ENCODE measurements at places on chromosomes 6 and 20.

DNA sequence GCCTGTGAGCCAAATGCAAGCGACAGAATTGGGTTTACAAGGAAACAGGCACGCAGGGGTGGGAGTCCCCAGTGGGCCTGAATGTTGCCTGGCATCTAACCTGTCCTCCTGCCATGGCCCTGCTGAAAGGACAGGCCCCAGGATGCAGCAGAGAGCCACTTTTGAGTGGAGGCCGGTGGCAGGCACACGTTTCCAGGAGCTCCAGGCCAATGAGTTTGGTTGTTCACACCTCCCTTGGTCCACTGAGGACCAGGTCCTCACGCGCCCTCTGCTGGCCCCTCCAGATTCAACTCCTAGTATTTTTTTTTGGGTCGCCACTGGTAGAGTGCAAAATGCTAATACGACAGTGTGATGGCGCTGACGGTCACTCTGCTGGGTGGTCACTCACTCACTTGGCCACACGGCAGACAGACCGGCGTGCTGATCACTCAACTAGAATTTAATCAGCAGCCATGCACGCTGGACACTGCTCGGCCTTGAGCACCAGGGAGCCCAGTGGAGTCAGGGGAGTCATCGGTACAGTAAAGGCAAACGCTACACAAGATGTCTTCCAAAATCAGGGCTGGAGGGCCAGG, 81.7 kb upstream of the NFATC2 start:
- peak; percentile 83 for DNase-seq

DNA sequence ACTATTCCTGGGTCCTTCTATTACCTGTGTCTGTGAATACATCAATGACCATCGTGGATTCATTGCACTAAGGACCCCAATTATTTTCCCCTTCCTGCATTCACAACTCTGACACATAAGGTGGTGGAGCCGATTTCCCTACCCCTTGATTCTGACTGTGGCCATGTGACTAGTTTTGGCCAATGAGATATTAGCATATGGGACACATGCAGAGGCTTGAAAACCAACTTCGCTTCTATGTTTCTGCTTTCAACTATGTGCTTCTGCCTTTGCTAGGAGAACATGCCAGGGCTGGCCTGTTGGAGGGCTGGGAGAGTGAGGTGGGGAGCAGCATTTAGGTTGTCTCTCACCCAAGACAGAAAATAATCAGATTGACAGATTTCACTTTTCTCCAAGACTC, 483.1 kb upstream of the JAG1 start:
- no peak for DNase-seq

DNA sequence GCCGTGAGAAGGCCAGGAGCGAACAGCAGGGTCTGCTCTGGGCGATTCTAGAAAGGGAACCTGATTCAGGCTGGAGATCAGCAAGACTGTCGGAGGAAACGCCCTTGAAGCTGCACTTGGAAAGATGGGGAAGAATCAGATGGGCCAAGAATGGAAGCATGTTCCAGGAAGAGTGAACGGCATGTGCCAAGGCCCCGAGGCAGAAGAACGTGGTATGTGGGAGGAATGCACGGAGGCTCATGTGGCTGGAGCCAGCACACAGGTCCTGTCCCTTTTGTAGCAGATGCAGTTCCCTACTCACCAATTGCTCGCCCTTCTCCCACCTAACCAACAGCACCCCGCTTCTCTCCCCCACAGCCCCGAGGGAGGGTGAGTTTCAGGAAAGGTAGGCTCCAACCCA, 180.6 kb downstream of the TFAP2C start:
- no peak for DNase-seq

GRCh38 chr6:84892671-84893070, 128.3 kb upstream of the TBX18 start:
- no peak for DNase-seq

GRCh38 chr20:46035713-46036112, 6.7 kb downstream of the SLC12A5 start:
- no peak for DNase-seq

DNA sequence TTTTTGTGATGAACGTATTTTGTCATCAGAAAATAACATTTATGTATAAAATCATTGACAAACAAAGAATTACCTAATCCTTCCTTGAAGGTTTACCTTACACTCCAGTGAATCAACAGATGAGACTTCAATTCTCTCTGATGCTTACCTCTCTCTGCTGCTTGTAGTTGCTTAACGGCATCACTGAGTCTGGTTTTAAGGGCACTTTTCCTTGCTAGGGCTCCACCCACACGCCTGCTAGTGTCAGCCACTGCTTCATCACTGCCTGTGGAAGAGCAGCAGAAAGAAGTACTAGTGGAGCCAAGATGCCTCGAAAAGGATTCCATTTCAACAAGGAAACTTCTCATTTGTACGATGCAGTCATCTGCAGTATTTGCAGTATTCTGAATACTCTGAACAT, 63.0 kb downstream of the FAM229B start:
- no peak for DNase-seq

- no peak for DNase-seq
These were observed 127.6 kb downstream of the TRDN start for GRCh38 chr6:123509112-123509511.

DNA sequence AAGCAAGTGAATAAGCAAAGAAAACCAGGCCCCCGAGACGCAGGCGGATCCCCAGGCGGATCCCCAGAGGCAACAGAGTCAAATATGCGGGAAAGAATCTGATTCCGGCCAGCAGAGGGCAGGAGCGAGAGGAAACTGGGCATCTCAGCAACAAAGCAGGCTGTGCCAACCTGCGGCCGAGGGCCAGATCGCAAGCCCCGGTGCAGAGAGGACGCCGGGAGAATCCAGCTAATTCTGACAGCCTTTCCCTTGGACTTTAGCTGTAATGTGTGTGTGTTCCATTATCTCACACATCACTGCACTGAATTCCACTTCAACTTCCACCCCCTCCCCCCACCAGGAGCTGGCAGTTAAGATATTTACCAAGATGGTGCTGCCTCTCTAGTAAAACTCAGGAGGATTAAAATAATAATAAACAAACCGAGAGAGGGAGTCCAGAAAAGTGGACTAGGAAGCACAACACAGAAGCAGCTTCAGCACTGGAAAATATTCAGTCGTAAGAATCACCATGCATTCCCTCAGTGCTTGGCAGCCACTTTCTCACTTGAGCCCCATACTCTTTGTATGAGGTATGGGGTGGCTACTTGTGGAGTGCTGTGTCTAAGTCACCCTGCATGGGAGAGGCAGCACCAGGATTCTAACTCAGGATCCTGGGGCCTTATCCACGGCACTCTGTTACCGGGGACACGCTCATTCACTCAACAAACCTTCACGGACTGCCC, 66.2 kb upstream of the SNX9 start:
- DNase-seq: peak; percentile 53

DNA sequence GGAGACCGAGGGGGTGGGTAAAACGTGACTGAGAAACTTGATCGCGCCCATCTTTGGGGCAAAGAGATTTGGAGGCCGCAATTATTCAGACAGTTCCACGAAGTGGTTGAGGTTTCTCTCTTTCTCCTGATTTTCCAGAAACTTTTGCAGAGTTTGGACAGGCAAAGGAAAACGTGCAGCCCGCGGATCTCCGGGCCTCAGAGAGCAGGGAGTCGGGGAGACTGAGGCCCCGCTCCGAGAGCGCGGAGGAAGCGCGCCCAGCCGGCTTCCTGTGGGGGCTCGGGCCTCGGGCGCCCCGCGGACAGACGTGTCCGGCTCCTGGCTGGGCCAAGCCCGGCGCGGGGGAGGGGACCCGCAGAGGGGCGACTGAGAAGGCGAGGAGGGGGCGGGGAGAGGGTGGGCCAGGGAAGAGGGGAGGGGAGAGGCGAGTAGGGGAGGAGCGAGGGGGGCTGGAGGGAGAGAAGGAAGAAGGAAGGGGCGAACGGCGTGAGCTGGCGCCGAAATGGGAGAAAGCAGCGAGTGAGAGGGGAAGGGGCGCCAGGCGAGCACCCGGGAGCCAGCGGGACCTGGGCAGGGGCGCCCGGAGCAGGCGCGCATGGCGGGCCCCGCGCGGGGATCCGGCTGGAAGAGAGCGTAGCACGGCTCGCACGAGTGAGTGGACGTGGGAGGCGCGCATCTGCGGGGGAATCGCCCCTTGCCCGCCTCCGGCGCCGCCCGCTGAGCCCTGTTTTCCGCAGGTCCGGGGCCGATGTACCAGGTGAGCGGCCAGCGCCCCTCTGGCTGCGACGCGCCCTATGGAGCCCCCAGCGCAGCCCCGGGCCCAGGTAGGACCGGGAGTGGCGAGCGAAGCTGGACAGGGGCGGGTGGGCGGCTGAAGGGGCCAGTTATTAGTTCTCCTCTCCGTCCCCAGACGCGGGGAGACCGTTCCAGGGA, at the start of gene MDFI:
Gene MDFI (plus strand): TSS at position 467 of the 933 bp plus-strand sequence. CDS start 282 bp downstream, at position 749.
- no peak for DNase-seq

- DNase-seq: no peak
These were observed 341.1 kb downstream of the NRN1 start for GRCh38 chr6:5665667-5666066.

DNA sequence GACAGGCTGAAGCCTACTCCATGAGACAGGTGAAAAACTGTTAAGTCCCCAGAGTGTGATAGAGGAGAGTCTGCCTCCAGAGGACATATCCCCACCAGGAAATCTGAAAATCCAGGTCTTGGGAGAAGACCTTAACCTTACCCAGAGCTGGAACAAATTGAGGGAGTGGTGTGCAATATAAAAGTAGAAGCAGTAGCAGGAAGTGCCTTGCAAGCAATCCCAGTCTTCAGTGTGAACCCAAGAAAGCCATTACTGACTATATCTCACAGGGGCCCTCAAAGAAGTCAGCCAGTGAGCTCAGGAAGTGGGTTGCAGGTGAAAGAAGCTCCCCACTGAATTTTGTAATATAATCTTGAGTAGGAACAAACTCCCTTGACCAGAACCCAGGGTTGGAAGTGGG, 41.9 kb upstream of the PKIB start:
- no peak for DNase-seq

DNA sequence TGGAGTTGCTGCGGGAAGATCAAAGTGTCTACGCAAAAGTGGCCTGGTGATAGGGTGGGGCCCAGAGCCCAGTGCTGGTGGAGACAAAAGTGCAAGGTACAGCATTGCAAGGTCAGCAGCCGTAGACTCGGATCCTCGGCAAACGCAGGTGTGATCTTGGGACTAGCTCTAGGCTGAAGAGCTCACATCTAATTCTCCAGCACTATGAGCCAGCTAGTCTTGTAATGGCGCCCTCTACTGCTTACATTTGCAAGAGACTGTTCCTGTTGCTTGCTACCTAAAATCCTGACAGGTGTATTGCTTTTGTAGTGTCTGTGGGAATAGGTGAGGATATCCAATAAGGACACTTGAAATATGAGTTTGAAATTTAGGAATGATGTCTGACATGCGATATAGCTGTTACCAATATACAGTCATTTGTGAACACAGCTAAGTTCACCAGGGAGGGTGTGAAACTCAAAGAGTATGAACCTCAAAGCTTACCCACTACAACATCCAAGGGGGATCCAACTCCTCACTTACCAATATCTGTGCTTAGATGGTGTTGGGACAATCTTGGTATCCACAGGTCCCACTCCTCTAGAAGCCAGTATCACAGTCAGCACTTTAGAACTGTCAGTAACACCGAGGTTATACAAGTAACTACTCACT, 58.4 kb downstream of the PDE7B start:
- DNase-seq: peak; percentile 66

DNA sequence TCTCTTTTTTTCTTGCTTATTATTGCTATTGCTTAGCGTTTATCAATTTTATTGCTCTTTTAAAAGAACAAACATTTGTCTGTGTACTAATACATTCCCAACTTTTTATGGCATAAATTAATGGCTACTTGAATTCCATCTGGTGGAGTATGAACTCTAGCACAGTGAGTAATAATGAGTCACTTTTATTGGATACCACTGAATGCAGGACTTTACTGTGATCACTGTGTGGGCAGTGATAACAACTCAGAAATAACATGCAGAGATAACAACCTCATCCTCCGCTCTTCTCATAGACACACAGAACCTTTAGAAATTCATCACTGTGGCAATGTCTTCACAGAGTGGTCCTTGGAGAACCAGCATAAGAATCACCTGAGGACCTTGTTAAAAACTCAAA, 174.9 kb upstream of the PRND start:
- DNase-seq: no peak

GRCh38 chr6:71420693-71421328, 132.2 kb downstream of the OGFRL1 start:
- peak; percentile 26 for DNase-seq

- no peak for DNase-seq
These were observed 92.1 kb downstream of the EPB41L2 start for GRCh38 chr6:130970839-130971410.

DNA sequence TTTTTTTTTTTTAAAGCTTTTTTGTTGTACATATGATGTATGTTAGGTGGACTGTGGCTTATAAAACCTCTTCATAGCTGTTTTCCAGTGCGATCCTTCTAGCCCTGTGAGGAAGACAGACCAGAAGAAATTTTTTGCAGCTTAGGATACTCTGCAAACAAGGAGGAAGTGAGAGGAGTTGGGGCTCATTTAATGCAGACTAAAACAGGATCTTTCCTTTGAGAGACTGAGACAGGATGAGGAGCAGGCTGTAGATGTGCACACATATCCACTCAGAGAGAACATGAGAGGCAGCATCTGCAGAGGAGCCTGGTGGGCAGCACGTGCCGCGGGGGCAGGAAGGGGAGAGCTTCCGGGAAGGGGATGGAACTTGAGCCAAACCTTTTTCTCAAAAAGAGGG, 45.7 kb downstream of the PPARD start:
- no peak for DNase-seq

GRCh38 chr6:166499350-166500163, 86.9 kb downstream of the RAMACL start:
- no peak for DNase-seq

DNA sequence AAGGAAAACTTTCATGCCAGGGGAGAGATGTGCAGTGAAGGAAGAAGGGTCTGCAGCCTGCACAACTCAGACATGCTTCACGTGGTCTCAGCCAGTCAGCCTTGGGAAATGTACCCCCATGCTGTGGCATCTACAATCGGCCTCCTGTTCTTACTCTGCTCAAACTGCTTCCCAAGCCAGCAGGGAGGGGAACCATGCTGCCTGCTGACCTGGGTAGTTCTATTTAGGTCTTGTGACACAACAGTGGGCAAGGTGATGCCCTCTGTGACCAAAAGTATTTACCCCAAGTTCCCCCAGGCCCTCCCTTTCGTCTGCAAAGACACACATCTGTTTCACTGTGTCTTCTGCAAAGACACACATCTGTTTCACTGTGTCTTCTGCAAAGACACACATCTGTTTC, 106.9 kb downstream of the SLC23A2 start:
- no peak for DNase-seq

DNA sequence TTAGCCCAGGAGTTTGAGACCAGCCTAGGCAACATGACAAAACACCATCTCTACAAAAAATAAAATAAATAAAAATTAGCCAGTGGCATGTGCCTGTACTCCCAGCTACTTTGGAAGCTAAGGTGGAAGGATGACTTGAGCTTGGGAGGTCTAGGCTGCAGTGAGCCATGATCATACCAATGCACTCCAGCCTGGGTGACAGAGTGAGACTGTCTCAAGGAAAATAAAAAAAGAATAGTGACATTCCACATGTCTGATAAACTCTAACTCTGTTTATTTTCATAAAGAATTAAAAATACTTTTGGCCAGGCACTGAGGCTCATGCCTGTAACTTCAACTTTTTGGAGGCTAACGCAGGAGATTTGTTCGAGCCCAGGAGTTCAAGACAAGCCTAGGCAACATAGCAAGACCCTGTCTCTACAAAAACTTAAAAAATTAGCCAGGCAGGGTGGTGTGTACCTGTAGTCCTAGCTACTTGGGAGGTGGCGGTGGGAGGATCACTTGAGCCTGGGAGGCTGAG, 115.1 kb downstream of the GJA1 start:
- no peak for DNase-seq

All from GM13977 (cell line).